Activated CD4-positive, alpha-beta T cell treated with anti-CD3 and anti-CD28 coated beads, Interleukin-2, amount 10 ng/mL, durations not matched to agents 7 days and 5 days (primary cell): ENCODE measurements at places on chromosomes 7 and 10. TPM values are rescaled to one million over a fixed set of nuclear protein-coding genes. Genes with fewer than 3 reads are reported as not detected.

HECW1 gene
- total RNA-seq = not detected

NFE2L3 gene
- 12.0 TPM for total RNA-seq

RTKN2 gene
- 8.5 TPM for total RNA-seq

FAM241B gene
- total RNA-seq = 3.4 TPM

SDHAF3 gene
- total RNA-seq = 15.1 TPM

RADIL gene
- 0.37 TPM for total RNA-seq

ARHGAP21 gene
- 27.4 TPM for total RNA-seq

PPP1R3C gene
- not detected for total RNA-seq

ARMC3 gene
- not detected for total RNA-seq

CCDC172 gene
- not detected for total RNA-seq

HOXA5 gene
- total RNA-seq = not detected
